ENCODE measurements at places on chromosomes 7 and 10.

DNA sequence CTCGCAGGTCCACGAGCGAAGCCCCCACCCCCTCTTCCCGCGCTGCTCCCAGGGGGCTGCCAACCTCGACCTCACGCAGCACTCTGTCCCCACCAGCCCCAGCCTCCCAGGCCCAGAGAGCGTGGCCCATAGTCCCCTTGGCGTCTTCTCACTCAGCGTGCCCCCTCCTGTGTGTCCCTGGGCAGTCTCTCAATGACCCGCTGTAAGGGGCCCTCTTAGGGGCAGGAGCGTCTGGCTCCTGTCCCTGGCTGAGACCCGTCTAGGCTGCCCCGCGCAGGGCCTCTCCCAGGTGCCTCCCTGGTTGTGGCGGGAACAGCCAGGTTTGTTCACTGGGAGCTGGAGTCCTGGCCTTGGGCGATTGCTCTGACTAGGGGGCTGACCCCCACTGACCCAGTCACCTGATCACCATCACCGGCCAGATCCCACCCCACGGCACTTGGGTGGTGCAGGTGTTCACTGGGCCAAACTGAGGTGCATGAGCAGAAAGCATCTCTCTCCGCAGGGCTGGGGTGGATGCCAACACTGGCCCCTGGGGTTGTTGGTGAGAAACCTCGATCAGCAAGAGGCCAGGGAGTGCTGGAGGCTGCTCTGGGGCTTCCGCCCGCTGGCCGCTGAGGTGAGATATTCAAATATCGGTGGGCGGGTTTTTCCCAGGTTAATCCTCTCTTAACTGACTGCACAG lies 12.6 kb upstream of the WDFY4 start:
- no peak for DNase-seq

- no peak for DNase-seq
Measured at GRCh38 chr7:155336812-155337602, 39.3 kb downstream of the INSIG1 start.

GRCh38 chr10:124145109-124145870 lies 51.9 kb upstream of the CHST15 start:
- no peak for DNase-seq

GRCh38 chr10:119541046-119541445 lies 1.5 kb downstream of the RGS10 start:
- DNase-seq: no peak
